ENCODE measurements at places on chromosomes 7 and 10.

DNA sequence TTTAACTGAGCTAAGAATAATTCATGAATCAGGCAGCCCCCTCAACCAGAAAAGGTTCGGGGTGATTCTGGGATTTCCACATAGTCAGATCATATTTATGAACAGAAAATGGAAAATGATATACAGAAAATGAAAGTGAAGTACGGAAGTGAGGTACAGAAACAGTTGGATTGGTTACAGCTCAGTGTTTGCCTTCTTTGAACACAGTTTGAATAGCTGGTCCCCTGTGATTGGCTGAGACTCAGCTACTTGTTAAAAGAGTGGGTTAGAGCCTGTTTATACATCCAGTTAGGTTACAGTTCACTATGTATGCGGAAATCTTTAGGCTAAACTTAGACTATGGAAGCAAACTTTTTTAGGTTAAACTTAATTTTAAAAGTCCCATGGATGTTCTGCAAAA is 511.7 kb downstream of the PLXDC2 start:
- DNase-seq: no peak

DNA sequence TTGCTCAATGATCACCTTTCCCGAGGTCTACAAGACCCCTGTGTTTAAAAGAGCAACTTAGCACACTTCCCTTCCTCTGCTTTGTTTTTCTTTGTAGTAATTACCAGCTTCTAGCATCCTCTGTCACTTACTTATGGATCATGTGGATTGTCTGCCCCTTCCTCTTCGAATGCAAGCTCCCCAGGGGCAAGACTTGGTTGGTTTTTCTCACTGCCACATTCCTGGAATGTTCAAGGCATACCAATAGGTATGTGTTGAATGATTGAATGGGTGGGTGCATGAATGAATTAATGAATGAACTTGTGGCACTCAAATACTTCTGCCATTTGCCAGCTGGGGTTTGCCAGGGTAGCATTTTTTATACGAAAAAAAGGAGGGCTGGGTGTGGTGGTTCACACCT is 294.0 kb downstream of the PRPF18 start:
- DNase-seq: no peak

DNA sequence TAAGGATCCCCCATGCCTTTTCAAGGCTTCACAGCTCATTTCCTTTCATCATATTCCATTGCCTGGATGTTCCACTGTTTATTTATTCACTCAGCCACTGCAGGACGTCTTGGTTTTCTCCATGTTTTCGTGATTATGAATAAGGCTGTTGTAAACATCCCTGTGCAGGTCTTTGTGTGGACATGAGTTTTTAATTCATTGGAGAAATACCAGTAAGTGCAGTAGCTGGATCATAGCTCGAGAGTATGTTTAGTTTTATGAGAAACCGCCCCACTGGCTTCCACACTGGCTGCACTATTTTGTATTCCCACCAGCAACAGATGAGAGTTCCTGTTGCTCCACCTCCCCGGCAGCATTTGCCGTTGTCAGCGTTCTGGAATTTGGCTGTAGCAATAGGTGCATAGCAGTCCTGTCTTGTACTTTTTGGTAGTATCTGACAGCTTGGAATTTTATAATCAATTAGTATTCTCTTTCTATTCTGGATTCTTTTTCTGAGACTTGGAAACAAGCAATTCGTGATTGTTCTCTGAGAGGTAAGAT is 269.9 kb upstream of the PITRM1 start:
- no peak for DNase-seq

GRCh38 chr7:33432821-33433220 is 303.5 kb downstream of the BBS9 start:
- no peak for DNase-seq

GRCh38 chr7:31126976-31127375 is 74.9 kb downstream of the ADCYAP1R1 start:
- DNase-seq: no peak

GRCh38 chr7:48177271-48177670 is 6.0 kb downstream of the ABCA13 start:
- no peak for DNase-seq

- no peak for DNase-seq
Observed at GRCh38 chr7:150897502-150898474, 45.5 kb downstream of the AOC1 start.

Measured in activated naive CD8-positive, alpha-beta T cell treated with anti-CD3 and anti-CD28 coated beads, Interleukin-2, amount 50 U/mL, for 16 hours (primary cell).